Activated CD4-positive, alpha-beta T cell treated with anti-CD3 and anti-CD28 coated beads, Interleukin-2, amount 50 U/mL, for 1 hour (primary cell): ENCODE measurements at places on chromosomes 2 and 18.

DNA sequence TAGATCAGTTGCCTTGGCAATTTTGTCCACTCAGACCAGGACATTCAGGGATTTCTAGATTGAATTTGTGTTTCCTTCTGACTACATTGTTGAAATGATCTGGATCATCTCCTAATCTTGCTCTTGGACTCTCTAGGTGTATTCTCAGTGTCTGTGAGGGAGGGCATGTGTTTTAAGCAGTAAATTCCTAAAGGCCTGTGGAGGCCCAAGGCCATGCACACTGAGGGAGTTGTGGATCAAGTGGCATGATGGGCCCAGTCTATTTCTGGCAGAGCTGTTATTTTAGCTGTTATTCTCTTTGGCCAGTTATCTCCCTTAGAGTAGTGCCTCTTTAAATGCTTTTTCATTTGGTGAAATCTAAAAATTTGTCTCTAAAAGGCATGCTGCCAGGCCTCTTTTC lies 144.9 kb downstream of the RPIA start:
- DNase-seq: no peak

DNA sequence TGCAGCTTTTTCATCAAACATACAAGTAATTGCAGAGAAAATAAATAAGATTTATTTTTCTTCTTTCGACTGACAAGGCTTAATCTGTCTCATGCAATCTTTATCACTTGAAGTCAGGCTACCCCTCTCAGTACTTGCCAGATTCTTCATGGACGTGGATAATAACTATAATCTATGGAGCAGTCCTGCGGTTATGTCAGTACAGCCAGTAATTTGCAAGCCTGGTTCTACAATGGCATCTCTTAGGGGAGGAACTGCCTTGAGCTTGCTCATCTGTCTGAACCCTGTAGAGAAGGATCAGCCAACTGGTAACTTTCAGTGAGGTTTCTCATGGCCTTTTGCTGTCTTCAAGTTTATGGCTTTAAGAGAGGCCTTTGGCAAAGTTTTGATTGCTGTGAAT lies 35.5 kb upstream of the LRRTM1 start:
- no peak for DNase-seq

DNA sequence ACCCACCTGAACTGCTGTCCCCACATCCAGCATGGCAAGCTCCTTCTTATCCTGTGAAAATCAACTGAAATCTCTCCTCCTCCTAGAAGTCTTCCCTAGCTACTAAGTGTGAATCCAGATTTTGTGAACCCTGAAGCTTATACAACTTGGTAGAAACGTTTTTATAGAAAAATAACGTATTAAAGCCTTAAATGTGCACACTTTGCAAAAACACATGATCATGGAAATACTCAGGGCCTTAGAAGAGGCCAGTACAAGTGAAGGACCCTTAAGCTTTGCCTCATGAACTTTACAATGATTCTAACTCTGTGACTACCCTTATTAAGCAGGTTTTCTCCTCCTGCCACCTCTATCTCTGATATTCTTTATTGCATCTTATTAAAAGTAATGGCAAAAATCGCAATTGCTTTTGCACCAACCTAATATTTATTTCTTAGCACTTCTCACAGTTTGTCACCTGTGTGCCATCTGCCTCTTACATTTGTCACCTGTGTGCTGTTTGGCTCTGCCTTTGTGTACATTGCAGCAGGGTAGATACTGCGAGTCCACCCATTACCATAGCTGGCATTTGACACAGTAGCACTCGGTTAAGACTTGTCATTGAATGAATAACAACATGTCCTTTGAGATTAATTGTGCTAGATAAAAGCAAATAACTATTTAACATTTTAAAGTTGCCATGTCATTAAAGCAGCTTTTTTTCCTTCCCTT lies 42.2 kb downstream of the FRZB start:
- DNase-seq: no peak

DNA sequence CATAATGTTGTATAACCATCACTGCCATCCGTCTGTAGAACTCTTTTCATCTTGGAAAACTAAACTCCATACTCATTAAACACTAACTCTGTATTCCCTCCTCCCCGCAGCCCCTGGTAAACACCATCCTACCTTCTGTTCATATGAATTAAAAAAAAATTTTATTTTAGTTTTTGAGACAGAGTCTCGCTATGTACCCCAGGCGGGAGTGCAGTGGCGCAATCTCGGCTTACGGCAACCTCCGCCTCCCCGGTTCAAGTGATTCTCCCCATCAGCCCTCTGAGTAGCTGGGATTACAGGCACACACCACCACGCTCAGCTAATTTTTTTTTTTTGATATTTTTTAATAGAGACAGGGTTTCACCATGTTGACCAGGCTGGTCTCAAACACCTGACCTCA lies 52.9 kb downstream of the RRM2 start:
- no peak for DNase-seq

GRCh38 chr2:200604571-200605255 lies 18.9 kb downstream of the AOX1 start:
- no peak for DNase-seq

GRCh38 chr18:47254341-47254939 lies 3.0 kb upstream of the SKOR2 start:
- no peak for DNase-seq

GRCh38 chr2:65525616-65526231 lies 93.3 kb upstream of the SPRED2 start:
- DNase-seq: no peak

- DNase-seq: no peak
Observed at GRCh38 chr2:209973328-209973727, 29.1 kb upstream of the RPE start.

GRCh38 chr2:2727876-2728511 lies 396.9 kb upstream of the MYT1L start:
- DNase-seq: no peak

DNA sequence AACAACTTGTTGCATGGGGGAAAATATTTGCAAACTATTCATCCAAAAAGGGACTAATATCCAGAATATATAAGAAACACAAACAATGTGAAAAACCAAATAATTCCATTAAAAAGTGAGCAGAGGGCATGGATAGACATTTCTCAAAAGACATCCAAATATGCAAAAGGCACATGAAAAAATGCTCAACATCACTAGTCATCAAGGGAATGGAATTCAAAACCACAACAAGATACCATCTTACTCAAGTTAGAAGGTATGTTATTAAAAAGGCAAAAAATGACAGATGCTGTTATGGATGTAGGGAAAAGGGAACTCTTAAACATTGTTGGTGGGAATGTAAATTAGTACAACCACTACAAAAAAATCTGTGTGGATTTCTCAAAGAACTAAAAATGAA lies 396.5 kb downstream of the CCDC85A start:
- DNase-seq: no peak

DNA sequence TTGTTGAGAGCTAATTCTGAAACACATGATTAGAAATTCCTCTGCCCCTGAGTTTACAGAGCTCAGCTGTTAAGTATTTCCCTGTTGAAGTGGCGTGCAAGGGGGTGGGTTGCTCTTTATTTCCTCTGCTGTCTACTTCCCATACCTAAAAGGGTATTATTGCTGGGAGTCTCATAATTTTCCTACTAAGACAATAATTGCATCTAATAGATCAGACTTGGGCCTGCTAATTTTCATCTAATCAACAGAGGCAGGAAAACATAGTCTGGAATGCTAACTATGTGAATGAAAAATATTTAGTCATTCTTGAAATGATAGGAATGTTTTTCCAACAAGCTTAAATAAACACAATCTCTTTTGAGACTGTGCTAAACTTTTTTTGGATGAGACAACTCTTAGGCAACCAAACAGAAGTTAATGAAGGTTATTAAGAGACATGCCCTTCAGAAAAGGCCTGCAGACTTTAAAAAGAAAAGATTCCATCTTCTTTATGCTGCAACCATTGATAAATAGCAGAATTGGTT lies 111.4 kb downstream of the FEZ2 start:
- DNase-seq: no peak

- no peak for DNase-seq
Observed at GRCh38 chr2:123826729-123827271, 198.3 kb upstream of the CNTNAP5 start.
